HFFc6 (cell line): ENCODE measurements at places on chromosomes 3 and 15. TPM values are rescaled to one million over a fixed set of nuclear protein-coding genes. Genes with fewer than 3 reads are reported as not detected.

DNA sequence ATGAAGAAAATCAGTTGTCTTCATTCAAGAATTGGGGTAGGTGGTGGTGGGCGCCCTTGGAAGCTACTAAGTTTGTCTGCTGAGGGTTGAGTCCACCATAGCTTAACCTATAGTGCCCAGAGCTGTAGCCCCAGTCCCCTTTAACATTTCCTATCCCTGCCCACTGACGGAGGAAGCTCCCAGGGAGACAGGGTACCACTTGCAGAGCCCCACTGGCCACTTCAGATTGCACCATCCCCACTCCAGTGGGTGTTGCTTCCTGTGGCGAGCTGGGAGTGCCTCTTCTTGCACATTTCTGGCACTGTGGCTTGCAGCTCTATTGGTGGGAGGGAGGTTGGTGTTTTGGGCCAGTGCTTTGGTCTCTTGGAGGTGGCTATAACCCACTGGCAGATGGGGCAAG, 2.7 kb downstream of the PXYLP1 start:
- no peak for DNase-seq

DNA sequence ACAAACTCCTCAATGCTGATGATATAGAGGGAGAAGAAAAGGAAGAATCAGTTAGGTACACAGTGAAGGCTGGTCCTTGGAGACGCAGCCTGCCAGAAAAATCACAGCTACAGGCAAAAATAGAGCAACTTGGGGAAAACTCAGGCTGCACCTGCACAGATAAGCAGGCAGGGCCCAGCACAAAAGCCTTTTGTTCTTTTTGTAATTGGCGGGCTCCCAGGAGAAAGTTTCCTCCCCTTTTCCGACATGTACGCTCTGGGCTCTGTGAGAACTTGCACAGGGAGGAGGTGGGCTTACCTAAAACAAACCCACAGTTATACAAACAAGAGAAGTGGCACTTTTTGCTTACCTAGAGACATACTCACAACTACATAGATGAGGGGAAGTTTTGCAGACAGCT, 813.4 kb upstream of the EPHA6 start:
- no peak for DNase-seq

Gene CSPG4
- 75.3 and 94.5 TPM in 2 replicates for total RNA-seq

DNA sequence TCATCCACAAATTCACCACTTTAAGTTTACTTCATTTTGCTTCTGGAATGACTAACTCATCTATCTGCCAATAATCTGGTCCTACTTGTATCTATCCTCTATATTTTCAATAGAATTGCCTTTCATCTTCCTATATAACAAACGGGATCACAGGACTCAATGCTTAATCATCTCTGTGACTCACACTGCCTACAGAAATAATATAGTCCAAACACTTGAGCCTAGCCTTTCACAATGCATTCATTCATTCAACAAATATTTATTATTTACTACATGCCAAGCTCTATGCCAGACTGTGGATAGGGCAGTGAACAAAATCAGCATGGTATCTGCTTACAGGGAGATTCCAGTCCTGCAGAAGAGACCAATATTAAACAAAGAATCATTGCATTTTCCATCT, 16.6 kb upstream of the AGTR1 start:
- no peak for DNase-seq
